ENCODE measurements at places on chromosomes 4 and X.

GRCh38 chrX:130082244-130083106, 27.8 kb downstream of the ELF4 start:
- no peak for DNase-seq

DNA sequence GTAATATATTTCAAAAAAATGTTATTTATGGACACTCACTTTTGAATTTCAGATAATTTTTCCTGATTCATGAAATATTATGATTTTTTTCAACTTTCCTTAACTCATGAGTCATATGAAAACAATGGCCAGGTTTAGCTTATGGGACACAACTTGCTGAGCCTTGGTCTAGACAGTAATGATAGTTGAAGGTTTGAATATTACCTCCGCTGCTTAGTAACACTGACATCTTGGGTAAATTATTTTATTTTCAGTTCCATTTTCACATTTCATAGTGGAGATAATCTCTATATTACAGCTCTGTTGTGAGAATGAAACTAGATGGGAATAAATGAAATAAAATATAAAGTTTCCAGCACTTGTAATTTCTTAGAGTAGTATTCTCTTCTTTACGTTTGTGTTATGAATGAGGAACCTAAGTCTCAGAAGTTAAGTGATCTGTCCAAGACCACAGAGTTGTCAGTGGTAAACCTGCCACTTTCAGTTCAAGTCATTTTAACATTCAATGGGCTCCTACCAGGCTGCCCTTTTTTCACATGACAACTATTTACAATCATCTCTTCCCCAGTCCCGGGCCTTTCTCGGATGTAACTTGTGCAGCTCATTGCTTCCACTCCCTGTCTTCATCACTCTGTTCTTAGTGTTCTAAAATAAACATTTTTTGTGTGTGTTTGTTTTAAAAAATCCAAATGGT, 46.8 kb upstream of the GC start:
- DNase-seq, result no peak

DNA sequence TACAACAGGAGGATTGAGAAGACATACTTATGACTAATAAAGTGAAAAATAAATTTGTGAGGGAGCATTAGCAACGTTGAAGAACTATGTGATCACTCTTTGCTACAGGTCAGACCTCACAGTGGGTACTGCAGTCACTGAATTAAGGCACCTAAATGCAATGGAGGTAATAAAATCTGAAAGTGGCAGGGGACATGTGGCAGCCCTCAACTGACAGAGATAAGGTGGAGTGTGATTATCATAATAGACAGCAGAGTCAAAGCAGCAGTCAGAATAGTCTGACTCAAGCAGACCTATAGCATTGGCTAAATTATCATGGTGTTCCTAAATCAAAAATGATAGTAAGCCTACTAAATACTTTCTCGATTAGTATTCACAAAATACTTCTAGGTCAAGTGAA, 1220.5 kb downstream of the PCDH18 start:
- no peak for DNase-seq

DNA sequence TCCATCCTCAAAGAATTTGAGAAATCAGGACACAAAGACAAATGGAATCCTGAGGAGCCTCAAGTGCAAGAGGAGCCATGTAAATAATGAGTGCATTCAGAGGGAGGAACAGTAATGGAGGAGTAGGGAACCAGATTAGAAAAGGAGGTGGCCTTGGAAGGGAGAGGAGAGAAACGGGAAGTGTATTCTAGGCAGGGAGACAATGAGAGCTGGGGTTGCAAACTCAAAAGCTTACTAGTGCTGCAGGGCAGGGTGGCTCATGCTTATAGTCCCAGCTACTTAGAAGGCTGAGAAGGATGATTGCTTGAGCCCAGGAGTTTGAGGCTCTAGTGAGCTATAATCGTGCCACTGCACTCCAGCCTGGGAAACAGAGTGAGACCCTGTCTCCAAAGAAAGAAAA, 113.2 kb upstream of the LSM6 start:
- no peak for DNase-seq

DNA sequence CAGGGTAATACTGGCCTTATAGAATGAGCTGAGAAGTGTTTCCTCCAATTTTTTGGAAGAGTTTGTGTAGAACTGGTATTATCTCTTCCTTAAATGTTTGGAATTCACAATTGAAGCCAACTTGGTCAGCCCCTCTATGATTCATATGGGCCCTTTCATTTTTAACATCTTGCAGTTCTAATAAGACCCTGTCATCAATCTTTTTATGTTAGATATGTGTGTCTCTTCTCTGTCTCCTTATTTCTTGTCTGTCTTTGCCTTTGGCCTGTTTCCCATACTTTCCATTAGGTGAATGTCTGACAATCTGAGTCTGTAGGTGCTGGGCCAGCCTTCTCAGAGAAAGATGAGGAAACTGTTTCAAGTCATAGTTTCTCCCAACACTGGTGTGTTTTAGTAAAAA, 88.7 kb downstream of the SLC16A2 start:
- DNase-seq, result no peak

DNA sequence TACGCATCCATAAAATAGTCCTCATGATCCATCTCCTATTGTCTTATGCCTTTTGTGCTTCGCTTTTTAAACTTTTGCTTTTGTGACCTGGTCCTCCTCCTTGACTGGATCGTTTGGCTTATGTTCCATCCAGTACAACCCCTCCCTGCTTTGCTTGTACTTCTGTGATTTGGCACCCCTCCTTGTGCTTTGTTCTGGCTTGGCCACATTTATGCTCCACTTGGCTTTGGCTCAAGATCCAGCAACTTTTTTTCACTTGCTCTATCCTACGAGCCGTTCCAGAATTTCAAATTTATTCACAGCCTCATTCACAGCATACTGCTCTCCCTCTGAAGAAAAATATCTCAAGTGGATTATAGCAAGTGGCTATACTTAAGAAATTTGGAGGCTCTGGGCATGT, 28.0 kb upstream of the GLRA2 start:
- no peak for DNase-seq

Measured in omental fat pad (tissue), 4 donors.